ENCODE measurements at places on chromosomes 11 and 22.

DNA sequence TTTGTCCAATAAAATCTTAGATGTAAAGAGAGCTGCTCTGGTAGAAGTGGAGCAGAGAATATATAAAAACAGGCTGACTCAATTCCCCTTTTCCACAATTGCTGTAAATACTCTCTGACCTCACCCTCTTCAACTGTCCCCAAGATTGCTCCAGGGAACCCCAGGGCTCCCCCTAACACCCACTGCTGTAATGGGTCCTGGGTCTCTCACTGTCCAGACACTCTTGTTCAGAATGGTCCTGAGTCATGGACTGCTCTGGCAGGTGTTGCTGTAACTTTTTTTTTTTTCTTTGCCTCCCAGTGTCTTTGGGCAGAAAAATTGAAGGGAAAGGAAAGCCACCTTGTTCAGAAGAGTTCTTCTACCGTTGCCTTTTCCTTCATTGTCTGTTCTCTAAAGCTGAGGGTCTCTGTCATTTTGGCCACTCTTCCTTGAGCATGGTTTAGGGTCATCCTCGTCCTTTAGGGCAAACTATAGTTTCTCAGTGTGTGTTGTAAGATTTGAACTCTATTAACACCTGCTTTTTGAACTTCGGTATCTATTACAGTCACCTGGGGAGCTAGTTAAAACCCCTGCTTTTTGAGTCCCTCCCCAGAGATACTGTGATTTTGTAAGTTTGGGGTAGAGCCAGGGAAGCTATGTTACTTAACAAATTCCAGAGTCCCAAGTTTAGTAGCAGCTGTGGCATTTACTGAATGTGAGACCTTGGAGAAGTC is 209.5 kb downstream of the NAV2 start:
- no peak for DNase-seq

DNA sequence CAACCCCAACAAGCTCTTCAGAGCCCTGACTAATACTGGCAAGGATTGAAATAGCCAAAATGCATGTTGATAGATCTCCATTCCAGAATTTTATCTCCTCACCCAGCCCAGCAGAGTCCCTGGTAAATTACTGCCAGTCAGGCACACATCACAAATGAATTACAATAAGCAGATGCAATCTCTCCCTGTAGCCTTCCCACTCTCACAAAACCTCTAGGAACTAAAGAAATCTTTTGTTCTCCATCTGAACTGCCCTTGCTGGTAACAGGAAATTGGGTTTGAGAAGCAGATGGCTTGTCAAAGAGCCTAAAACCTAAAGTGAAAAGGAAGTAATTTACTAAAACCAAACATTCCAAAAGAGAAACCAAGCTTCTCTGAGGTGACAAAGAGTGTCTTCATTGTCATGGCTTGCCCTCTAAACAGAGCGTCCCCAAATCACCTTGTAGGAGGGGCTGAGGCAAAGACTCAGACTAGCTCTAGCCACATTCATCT is 59.5 kb downstream of the FAM168A start:
- no peak for DNase-seq

DNA sequence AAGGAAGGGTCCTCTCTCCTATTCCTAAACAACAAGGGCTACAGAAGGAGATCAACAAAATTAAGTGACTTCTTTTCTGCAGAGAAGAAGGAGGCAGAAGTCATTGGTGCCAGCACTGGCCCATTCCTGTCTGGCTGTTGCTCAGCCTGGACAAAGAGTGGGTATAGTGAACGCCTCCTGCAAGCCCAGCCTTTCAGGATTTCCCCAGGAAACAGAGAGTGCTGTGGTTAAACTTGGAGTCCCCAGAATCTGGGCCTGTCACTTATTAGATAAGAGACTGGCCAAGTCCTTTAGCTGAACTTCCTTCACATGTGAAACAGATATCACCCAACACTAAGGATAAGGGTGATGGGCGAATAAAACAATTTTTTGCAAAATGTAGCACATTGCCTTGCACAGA is 10.9 kb downstream of the TST start:
- no peak for DNase-seq

- DNase-seq, result no peak
Measured at GRCh38 chr11:75919525-75919924, 104.5 kb downstream of the UVRAG start.

- no peak for DNase-seq
Measured at GRCh38 chr11:111871693-111872161, 346 bp upstream of the ALG9 start.

DNA sequence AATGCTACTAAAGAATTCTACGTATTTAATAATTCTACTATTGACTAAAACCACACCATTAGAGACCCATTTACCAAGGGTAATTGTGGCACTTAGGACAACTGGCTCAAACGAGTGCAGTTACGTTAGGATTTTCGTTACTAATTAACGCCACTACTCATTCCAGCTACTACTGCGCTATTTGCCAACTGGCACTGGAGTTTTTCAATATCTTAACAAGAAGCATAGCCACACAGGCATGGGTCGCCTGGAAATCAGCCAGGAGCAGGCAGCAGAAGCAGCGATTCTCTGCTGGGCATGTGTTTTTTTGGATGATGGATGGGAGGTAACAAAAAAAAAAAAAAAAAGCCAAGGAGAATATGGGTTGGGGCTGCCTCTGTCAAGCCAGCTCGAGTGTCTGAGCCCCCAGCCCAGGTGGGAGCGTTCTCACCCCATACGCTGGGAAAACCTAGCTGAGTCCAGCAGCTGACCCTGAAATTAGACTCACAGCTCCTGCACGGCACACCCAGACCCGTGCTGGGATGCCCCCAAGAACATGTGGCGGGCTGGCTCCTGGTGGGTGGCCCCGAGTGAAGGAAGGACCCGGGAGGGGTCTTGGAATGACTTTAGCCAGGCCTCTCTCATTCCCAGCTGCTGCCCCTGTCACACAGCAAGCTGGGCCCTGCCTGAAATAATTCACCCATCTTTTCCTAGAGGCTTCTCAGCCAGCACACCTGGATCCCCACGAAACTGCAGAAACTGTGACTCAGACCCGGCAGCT is 214.0 kb downstream of the BRD1 start:
- DNase-seq, result no peak

DNA sequence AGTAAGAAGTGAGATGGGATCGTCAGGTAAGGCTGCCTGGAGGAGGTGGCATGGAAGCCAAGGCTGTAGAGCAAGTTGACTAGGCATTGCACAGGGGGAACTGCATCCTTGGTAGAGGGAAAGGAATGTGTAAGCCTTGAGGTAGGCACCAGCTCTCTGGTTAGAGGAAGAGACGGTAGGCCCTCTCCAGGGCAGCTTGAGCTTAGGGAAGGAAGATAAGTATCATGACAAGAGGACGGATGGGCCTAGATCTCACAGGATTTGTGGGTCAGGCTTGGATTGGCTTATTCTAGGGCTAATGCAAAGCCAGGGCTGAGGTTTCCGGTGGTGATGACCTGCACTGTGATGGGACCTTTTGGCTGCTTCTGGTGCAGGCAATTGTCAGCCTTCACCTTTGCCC is 1035.8 kb downstream of the TBC1D22A start:
- no peak for DNase-seq

GRCh38 chr11:62702246-62702645 is 5.0 kb downstream of the BSCL2 start:
- DNase-seq, result no peak

GRCh38 chr22:24023204-24023789 is 12.2 kb downstream of the CABIN1 start:
- DNase-seq, result no peak

DNA sequence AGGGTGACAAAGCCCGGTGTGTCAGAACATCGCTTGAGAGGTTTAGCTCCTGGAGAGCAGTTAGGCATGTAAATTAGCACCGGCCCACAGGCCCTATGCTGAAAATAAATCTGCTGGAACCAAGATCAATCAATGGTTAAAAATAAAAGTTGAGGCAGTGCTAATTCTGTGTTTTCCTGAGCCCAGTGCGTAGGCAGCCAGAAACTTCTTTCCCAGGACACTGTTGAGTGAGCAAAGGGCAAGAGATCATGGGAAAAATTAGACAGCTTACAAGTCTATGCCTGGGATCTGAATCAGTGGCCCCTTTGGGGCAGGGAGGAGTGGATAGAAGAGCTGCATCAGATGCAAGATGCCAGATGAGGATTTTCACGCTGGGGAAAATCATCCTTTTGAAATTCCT is 539.2 kb downstream of the BUD13 start:
- DNase-seq, result no peak

GRCh38 chr11:15793043-15793996 is 563.0 kb downstream of the SOX6 start:
- DNase-seq, result no peak

DNA sequence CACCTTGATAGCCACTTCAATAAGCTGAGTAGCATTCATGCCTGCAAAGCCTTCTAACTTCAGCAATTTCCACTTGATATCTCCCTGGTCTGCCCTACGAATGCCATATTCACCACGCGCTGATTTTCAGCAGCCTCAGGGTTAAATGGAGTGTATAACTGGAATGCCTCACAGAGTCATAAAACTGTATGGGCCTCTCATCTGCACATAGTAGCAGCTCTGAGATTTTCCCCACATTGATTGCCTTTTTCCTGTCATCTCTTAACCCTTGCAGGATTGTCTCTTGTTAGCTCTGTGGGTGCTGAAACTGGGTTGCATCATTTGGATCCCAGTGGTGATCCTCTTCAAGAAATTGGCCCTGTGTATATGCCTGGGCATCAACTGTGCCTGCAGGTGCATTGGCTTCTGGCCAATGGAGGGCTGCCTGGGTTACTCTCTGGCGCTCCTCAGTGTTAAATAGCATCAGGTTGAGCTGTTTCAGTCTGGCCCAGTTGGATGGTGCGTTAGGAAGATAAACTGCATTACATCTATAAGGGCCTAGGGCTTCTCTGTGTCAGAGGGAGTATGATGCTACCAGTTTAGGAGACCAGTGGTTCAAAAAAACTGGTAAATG is 17.4 kb upstream of the GLYATL1 start:
- no peak for DNase-seq

- no peak for DNase-seq
Measured at GRCh38 chr11:28616160-28616965, 508.2 kb downstream of the METTL15 start.

GRCh38 chr11:64650923-64651523 is 60.0 kb downstream of the SLC22A12 start:
- no peak for DNase-seq

DNA sequence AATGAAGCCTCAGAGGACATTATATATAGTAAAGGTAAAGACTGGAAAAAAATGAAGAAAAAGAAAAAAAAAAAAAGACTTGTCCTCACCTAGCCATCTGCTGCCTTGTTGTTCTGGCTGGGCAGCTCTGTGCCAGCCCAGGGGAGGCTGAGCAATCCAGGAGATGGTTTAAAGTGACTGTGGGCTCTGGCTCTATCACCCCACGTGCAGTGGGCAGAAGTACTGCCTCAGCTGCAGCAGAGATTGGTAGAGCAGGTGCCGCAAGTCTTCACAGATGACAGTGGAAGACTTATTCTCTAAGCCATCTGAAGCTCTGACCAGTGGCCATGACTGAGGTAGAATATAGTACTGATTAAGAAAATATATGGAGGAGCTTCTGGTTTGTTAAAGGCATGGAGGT is 62.2 kb downstream of the SGSM3 start:
- no peak for DNase-seq

DNA sequence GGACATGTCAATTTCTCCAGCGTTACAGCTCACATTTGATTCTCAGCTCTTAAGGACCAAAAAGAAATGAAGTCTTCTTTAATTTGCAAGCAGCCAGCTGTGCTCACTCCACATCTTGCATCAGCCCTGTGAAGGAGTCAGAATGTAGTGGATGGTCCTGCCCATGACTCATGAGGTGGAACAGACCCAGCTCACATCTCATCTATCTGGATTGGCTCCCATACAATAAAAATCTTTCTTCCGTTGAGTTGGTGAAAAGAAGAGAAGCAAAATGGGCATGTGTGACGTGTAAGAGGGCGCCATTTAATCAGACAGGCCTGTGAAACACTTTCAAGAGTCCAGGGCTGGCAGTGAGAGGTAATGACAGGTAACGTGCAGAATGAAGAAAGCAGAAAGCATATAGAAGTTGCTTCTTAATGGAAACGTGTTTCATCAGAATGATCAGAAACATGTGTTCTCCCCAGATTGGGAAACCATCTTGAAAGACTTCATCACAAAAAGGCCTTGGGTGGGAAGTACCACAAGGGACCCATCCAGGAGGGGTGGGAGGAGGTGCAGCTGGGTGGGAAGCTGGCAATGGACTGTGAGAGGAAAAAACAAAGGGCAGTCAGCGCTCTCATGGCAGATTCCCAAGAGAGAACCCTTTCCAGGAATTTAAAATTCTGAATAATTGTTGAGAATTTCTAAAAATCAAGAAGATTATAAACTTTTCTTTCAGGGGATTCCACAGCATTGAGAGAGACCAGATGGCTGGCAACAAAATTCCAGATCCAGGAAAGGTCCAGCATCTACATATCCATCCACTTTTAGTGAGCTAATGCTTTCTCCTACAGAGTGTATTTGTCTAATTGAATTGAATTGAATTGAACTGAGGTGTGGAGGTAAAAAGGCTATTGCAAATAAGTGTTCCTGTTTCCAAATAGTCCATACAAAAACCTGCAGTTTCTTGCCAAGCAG is 57.0 kb downstream of the ETS1 start:
- peak; percentile 13 for DNase-seq

- no peak for DNase-seq
Measured at GRCh38 chr11:23123753-23124152, 263.5 kb upstream of the CCDC179 start.

GRCh38 chr11:67365736-67366444 is 7.5 kb downstream of the CLCF1 start:
- no peak for DNase-seq

DNA sequence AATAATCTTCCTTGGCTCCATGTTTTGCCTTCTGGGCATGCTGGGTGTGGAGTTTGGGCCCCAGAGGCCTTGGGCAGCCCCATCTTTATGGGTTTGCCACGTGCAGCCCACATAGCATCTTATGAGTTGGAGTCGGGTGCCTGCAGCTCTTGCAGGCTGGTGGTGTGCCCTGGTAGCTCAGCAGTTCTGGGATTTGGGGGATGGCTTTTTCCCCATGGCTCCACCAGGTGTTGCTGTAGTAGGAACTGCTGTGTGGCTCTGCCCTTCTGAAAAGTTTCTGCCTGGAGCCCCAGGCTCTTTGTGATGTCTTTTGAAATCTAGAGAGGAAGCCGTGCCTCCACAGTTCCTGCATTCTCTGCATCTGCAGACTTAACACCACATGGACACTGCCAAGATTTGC is 16.8 kb downstream of the EED start:
- no peak for DNase-seq

GRCh38 chr11:32172041-32172847 is 81.4 kb downstream of the RCN1 start:
- DNase-seq, result no peak

DNA sequence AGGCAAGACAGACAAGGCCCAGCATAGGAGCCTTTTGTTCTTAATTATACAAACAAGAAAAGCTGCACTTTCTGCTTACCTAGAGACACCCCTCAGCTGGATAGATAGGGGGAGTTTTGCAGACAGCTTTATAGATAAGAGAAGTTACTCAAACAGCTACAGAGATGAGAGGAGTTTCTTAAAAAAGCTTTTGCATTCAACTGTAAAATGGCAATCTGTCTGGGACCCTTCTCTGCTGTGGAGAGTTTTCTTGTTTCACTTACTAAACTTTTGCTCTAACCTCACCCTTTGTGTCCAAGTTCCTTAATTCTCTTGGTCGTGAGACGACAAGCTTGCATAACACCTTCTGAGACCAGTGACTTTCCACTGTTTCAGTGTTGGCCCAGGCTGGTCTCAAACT is 103.8 kb upstream of the CHORDC1 start:
- DNase-seq, result no peak

Data from CD4-positive, alpha-beta T cell treated with Interleukin-6 for 4 hours (primary cell).